ENCODE measurements at places on chromosomes 6 and 20. TPM values are rescaled to one million over a fixed set of nuclear protein-coding genes. Genes with fewer than 3 reads are reported as not detected.

Gene RAET1G
- total RNA-seq = not detected

Gene ARG1
- not detected for total RNA-seq

Gene PNLDC1
- total RNA-seq = 0.51 TPM

Gene AIF1
- total RNA-seq = not detected

Gene UBE2C
- 30.2 TPM for total RNA-seq

Gene VWA7
- total RNA-seq = 0.34 TPM

Gene OR2W1
- total RNA-seq = not detected

Gene DEFB129
- total RNA-seq = not detected

Gene PRPH2
- 2.0 TPM for total RNA-seq

Gene HLA-DOA
- total RNA-seq = not detected

Gene MUC21
- not detected for total RNA-seq

Gene SPTLC3
- 1.4 TPM for total RNA-seq

Gene OPRL1
- 5.4 TPM for total RNA-seq

Gene KCNB1
- total RNA-seq = under 0.01 TPM

Gene SLC17A1
- total RNA-seq = not detected

Gene CYP21A2
- total RNA-seq = 0.34 TPM

Data from dermis blood vessel endothelial cell (primary cell).